ENCODE measurements at places on chromosomes 1 and 21.

- no peak for DNase-seq
These were observed 36.0 kb downstream of the FAM177B start for GRCh38 chr1:222772996-222773379.

GRCh38 chr1:59110271-59110670 lies 186.6 kb upstream of the FGGY start:
- no peak for DNase-seq

- no peak for DNase-seq
These were observed 286.9 kb upstream of the RUNX1 start for GRCh38 chr21:35335951-35336446.

DNA sequence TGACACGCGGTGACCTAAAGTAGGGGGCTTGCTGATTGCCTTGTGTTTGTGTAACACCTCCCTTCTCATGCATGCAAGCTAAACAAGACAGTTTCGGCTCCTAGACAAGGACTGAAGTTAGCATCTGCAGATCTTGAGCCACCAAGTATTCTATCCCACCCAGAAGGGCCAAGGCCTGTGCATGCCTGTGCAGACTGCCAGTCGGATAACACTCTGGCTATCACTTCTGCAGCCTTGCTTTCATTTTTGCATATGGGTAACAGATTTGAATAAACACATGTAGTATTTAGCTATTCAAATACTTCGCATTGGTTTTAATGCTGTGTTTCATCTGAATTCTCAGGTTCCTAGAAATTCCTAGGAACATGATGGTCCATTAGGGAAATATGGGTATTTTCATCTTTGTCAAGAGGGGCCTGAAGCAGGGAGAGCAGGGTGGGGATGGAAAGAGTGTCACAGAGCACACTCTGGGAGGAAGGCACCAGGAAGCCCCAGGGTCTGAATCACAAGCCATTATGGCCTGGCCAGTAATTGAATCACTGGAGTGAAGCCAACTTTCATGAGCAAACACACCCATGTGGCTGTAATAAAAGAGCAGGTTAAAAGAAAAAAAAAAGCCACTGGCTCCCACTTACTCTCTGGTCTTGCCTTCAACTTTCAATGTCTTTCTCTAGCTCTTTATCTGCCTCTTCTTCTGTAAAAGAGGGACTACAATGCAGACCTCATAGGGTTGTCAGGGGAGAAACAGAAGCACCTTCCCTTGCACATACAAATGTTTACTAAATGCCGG lies 28.3 kb downstream of the GADD45A start:
- peak; percentile 74 for DNase-seq

GRCh38 chr1:9558946-9559545 lies 19.8 kb downstream of the SLC25A33 start:
- DNase-seq: peak; percentile 18

- DNase-seq: no peak
These were observed 614.9 kb upstream of the TMPRSS15 start for GRCh38 chr21:19018529-19018928.

GRCh38 chr1:202135221-202135721 lies 9.3 kb downstream of the ARL8A start:
- peak; percentile 79 for DNase-seq

- no peak for DNase-seq
These were observed 410.5 kb upstream of the LRRC7 start for GRCh38 chr1:69157046-69157756.

GRCh38 chr1:64836802-64837201 lies 91.9 kb downstream of the RAVER2 start:
- DNase-seq: no peak

- DNase-seq: no peak
These were observed 10.8 kb downstream of the IPO13 start for GRCh38 chr1:43957407-43958040.

DNA sequence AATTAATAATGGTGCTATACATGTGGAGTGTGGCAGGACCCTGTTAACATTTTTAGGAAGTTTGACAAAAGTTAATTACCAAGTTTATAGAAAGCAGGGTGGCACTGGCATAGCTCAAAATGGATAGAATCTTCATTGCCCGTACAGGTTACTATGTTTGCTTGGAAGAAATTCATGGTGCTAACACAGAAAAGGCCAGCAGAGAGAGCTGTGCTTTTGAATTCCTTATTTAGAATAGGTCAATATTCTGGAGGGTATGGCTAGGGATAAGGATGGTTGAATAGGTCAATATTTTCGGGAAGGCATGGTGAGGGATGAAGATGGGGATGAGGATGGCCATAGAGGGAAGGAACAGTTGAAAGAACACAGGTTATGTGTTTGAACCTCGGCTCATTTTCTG lies 345.1 kb downstream of the LMO4 start:
- DNase-seq: peak; percentile 20

- DNase-seq: no peak
These were observed 445.1 kb downstream of the AJAP1 start for GRCh38 chr1:5099558-5099957.

DNA sequence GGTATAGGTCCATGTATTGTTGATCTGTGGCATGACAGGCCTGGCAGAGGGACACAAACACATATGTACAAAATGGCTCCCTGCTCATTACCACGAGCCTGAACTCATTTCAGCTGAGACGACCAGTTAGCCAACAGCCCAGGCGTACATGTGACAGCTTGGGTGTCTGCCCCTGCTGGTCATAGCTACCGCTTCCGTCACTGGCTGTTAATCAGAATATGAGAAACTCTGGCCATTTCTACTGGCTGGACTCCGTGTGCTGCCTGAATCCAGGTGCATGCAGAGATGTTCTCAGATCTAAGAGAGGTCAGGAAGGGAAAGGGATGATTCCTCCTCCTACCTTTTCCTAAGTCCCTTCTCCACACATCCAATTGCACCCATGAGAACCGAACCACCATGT lies 144.5 kb downstream of the PBX1 start:
- no peak for DNase-seq

DNA sequence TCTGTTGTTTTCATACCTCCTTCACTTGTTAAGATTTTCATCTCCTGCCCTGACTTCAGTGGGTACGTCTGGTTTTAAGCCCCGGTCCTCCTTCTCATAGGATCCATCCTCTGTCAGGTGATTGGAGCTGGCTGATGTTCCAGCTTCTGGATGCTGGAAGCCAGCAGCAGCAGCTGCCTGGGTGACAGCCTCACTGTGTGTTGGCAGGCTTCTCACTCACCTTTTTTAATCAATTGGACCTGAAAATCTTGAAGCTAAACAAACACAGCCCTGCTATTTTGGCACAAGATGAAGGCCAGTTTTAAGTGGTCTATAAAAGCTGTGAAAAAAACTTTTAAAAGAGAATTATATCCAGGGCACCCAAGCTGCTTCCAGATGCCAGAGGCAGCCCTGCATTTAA lies 181.0 kb downstream of the DISC1 start:
- no peak for DNase-seq

GRCh38 chr1:108644984-108645383 lies 15.9 kb downstream of the HENMT1 start:
- no peak for DNase-seq

- peak; percentile 60 for DNase-seq
These were observed 94.7 kb downstream of the DISP1 start for GRCh38 chr1:222909586-222909985.

GRCh38 chr21:44557491-44558328 lies 885 bp downstream of the KRTAP10-3 start:
- DNase-seq: no peak

DNA sequence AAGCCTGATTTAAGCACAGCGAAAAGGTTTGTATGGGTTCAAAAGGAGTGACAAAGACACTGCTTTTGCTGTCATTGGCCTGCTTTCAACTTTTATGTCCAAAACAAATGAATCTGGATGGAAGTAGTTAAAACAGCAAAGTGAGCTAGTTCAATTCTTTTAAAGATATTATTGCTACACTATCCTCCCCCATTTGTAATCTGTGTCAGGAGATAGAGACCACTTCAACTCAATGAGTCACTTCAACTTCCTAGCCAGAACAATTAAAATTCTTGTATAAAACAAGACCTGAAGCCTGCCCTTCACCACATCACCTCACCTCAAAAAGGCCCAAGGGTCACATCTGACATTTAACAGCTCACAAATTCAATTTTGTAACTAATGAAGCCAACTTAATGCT lies 364.1 kb upstream of the LYPLAL1 start:
- no peak for DNase-seq

- DNase-seq: no peak
These were observed 2.0 kb downstream of the RPL5 start for GRCh38 chr1:92833840-92834239.

DNA sequence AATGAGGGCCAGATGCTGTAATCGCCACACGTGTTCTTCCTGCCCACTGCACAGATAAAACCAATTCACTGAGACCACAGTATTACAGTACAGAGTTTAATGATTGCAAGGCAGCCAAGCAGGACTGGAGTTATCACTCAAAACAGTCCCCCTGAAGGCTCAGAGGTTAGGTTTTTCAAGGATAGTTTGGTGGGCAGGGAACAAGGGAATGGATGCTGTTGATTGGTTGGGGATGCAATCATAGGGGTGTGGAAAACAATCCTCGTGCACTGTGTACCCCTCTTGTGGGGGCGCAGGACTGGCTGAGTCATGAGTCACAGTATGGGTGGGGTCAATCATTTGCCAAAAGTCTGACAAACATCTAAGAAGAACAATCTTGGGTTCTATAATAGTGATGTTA lies 12.4 kb upstream of the USP1 start:
- no peak for DNase-seq

- DNase-seq: peak; percentile 42
These were observed 46.7 kb upstream of the LAMC2 start for GRCh38 chr1:183139281-183139942.

DNA sequence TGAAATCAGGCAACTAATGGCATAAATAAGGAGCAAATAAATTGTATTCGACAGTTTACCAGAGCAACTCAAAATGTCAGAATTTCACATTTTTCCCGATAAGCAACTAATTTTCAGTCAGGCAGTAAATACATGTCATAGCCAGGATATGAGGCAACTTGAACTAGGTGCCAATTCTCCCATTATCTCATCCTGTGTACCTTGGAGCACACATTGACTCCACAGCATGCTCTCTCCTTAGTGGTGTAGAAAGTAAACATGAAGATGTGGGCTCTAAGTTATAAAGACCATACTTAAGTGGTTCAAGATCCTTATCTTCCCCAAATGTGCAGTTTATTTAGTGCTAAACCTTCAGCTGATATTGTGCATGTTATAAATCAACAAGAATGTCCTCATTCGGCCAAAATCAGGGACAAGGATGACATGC lies 197.8 kb downstream of the VAV3 start:
- DNase-seq: no peak

- DNase-seq: peak; percentile 58
These were observed 117.1 kb upstream of the PTGFR start for GRCh38 chr1:78373676-78374075.

- no peak for DNase-seq
These were observed 51.9 kb downstream of the DIPK1A start for GRCh38 chr1:92909321-92909720.

- no peak for DNase-seq
These were observed 18.3 kb downstream of the PBX1 start for GRCh38 chr1:164577291-164577690.

- no peak for DNase-seq
These were observed 8.2 kb downstream of the MATN1 start for GRCh38 chr1:30715216-30715615.

GRCh38 chr1:8813016-8813763 lies 4.2 kb downstream of the RERE start:
- DNase-seq: no peak

DNA sequence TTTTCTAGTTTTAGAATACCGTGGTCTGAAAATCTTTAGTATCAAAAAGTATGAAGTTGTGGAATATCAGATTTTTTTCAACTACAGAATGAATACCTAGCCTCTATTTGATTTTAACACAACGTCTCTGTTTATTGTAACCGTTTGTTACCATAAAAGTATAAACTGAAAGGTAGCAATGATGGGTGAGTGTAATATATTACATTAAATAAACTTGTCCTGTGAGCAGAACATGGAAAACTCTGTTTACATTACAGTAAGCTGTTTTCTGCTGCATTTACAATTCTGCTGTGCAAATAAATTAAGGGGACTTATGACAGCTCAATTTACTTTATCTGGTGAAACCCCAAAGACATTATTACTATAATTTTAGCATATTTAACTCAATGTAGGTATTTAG lies 62.5 kb downstream of the CHRM3 start:
- no peak for DNase-seq

DNA sequence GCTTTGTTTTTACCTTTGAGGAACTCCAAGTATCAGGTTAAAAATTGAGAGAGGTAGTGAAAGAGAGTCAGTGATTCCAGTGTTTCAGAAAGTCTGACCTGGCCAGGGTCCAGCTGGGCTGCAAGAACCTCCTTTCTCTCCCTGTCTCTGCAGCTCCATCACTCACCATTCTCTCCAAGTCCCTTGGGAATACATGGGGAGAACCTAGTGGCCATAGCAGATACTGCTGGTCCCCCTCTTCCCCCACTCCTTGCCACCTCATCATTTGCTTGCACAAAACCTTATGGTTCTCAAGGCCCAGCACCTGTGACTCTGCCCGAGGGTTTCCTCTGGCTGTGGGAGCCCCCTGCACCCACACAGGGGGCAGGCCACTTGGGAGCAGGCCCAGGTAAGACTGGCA lies 279.5 kb downstream of the KIF26B start:
- peak; percentile 11 for DNase-seq

GRCh38 chr21:31665397-31665796 lies 5.9 kb downstream of the SOD1 start:
- DNase-seq: peak; percentile 21

GRCh38 chr1:62746086-62746808 lies 37.7 kb upstream of the ATG4C start:
- DNase-seq: peak; percentile 77

DNA sequence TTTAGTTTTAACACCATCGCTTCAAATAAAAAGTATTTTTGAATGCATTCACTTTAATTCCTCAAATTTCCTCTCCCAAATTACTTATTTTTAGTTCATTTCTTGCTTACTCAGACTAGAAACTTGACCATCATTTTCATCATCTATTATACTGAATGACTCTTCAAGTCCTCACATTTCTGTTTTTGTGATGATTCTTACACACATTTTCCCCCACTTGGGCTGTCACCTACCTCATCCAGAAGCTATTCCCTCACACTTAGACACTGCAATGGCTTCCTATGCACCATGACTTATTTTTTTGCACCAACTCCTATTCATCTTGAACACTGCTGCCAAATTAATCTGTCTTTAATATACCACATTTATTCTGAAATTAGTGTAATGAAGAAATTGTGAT lies 239.6 kb upstream of the DUSP10 start:
- DNase-seq: no peak

GRCh38 chr21:42790520-42791065 lies 88.7 kb downstream of the WDR4 start:
- no peak for DNase-seq

DNA sequence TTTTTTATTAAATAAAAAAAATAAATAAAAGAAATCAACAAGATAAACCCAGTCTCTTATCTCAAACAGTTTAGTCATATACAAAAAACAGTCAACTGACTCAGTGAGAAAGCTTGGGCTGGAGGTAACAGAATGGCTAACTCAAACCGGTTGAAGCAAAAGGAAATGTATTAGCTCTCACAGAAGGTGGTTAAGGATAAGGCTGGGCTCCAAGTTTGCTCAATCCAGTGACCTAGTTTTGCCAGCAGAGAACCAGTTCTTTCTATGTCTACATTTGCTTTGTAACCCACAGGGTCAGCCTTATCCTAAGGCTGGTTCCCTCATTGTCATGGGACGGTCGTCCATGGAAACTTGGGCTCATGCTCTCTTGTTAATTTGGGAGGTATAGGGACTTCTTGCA lies 144.5 kb upstream of the L1TD1 start:
- no peak for DNase-seq

Measured in A673 (cell line).